ENCODE measurements at places on chromosomes 12 and 14.
A peak's percentile ranks its signal among the peaks of the same experiment; 100 is the strongest.

DNA sequence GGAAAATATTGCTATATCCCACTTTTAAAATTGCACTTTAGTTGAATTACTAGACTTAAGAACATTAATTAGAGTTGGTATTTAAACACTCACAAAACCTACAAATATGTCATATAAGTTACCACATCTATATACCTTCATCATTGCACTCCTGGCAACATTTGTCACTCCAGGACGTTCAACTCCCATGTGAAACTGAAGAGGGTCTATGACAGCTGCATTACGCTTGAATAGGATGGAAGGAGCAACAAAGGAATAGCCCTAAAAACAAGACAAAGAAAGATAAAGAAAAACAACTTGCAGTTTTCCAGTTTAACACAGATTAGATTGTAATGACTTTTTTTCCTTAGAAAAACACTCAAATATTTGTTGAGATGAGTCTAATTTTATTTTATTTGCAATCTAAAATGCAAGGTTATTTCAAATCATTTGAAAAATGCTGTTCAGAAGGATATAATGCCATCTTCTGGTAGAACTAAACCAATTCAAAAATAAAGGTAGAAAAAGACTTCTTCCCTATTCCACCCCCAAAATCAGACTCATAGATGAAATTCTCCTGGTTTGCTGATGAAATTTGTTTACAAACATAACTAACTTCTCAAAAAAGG is 84.3 kb upstream of the TTC7B start:
- no peak for DNase-seq

GRCh38 chr12:26196421-26196716 is 996 bp downstream of the SSPN start:
- no peak for DNase-seq

GRCh38 chr12:43602738-43603137 is 50.7 kb upstream of the ADAMTS20 start:
- no peak for DNase-seq

- no peak for DNase-seq
Observed at GRCh38 chr12:64025174-64025958, 180.9 kb downstream of the SRGAP1 start.

DNA sequence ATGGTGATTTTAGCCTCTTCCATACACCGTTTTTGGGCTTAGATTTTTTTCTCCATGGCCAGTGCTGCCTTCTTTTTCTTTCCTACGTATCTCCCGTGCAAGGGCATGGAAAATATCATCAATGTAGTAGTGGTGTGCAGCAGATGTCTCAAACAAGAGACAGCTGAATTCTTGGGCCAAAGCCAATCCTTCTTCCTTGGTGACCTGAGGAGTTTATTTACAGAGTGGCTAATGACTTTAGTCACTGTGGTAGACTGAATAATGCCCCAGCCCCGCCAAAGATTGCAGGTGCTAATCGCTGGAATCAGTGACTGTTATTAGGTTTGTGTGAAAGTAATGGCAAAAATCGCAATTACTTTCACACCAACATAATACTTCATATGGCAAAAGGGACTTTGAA is 235.5 kb upstream of the NOS1 start:
- DNase-seq: no peak

GRCh38 chr14:46054526-46054925 is 597.1 kb downstream of the RPL10L start:
- DNase-seq: no peak

GRCh38 chr12:57755454-57756372 is 810 bp downstream of the MARCHF9 start:
- peak; percentile 48 for DNase-seq

DNA sequence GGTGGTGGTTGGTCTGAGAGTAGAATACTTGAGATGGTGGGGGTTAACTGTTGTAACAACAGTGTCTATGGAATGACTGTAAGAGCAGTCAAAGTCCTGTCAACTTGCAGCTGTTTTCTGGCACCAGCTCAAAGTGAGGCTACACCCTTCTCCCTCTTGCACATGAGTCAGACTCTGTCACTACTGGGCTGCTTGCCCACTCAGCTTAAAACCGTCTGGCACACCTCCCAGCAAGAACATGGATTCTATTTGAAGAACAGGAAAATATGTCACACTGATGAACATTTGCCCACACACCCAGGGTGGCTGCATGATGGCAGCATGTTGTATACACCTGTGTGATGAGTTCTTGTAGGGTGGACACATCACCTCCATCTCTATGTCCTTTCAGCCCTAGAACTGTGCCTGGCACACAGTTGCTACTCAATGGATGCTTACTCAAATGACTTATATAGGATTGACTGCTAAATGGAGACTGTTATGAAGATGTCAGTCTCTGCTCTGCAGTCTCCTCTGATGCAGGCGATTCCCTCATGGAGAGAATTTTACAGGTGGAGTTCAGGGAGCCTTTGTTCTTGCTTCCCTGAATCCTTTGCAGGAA is 19.3 kb upstream of the SERPINA6 start:
- peak; percentile 53 for DNase-seq

DNA sequence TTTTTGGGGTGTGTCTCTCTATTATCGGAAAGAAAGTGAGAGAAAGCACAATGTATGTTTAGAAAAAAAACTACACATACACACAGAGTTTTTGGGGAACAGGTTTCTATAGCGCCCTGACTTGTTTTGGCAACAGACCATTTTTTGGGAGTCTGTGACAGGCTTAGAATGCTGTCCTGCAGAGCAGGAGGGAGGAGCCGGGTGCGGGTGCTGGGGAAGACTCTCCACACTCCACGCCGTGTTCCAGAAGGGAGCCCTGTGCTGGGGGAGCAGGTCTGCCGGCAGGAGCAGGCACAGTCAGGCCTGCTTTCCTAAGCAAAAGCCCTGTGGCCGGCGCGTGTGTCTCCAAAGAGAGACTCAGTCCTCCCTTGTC is 26.5 kb downstream of the CD9 start:
- no peak for DNase-seq

GRCh38 chr12:44287545-44287944 is 451.7 kb downstream of the TMEM117 start:
- no peak for DNase-seq

- no peak for DNase-seq
Observed at GRCh38 chr14:99522025-99522401, 40.8 kb downstream of the CCNK start.
